T-helper 1 cell (primary cell): ENCODE measurements at places on chromosomes 7 and 10.

GRCh38 chr7:41438705-41439514, 264.0 kb downstream of the INHBA start:
- no peak for DNase-seq

DNA sequence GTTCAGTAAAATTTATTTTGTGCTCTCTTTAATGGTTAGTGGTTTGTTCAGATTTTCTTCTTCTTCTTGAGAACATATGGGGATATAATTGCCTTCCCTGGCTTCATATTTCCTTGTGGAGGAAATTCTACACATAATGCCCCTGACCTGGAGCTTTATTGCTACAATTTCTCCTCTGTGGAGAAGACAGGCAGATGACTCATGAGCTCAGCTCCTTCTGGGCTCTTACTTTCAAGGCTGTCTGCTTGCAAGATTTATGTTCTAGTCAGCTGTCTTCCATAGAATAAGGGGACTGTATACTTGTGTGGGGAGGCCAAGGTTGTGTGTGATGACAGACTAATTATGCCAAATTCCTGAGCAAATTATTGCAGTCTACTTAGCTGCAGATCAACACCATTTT, 1.6 kb downstream of the LRRD1 start:
- no peak for DNase-seq

DNA sequence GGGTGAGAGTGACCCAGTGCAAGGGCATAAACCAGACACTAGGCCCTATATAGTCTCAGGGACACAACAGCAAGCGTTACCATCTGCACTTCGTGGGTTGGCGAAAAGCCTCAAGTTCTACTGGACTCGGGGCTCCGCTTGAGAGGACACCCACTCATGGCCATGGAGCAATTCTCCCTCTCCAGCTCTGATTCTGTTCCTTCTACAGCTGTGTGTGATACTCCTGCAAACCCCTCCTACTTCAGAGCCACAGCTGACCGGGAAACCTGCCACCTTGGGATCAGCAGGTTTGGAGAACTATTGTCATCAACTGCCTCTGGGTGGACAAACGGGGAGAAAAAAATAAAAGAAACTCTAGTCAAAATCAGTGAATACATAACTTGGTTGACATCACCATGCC, 306.9 kb downstream of the FGFR2 start:
- no peak for DNase-seq

- DNase-seq, result no peak
Observed at GRCh38 chr7:91289633-91290254, 25.5 kb downstream of the FZD1 start.

DNA sequence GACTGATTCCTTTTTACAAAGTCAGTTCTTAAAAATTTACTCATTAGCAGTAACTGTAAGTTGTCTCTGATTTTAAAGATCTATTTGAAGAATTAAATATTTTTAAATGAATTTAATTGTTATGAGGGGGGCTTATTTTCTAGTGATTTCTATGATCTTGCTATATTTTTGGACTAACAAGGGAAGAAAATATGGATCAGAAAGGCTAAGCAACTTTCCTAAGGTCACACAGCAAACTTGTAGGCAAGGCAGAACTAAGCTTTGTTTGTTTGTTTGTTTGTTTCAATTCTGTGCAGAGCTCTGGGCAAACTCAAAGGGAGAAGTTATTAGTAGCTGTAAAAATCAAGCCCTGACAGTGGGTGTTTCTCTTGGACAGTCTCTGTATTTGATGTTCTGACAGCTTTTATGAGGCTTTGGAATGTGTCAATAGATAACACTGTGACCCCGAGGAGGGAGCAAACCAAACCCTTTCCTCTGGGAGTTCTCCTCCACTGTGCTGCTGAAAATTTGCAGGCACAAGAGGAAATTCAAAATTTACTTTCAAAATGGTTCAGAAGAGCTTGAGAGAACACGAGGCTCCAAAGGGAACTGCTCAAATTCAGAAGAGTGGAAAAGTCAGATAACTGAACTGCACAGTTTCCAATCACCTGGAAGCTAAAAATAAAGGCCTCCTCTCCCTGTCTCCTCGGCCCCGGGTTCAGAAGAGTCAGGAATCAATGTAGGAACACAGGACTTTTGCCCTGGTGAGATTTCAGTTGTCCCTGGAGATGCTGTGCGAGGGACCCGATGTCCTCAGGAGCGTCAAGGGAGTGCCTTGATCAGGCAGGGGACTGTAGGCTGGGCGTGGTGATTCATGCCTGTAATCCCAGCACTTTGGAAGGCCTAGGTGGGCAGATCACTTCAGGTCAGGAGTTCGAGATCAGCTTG, 325.7 kb downstream of the GATA3 start:
- DNase-seq, result no peak

DNA sequence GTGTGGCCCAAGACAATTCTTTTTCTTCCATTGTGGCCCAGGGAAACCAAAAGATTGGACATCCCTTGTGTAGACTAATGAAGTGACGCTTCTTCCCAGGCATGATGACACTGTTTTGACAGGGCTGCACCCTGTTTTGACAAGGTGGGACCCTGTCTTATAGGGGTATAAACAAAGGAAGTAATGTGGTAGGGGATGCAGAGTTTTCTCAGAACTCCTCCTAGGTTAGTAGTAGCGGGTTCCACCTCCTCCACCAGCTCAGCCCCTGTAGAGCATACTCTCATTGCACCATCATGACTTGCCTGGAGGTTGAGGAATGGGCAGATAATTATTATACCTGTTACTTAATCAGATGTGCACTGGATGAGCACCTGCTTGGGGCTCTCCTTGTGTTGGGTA, 123.1 kb downstream of the CCNY start:
- DNase-seq, result no peak

GRCh38 chr7:120320218-120320961, 47.4 kb downstream of the KCND2 start:
- no peak for DNase-seq

DNA sequence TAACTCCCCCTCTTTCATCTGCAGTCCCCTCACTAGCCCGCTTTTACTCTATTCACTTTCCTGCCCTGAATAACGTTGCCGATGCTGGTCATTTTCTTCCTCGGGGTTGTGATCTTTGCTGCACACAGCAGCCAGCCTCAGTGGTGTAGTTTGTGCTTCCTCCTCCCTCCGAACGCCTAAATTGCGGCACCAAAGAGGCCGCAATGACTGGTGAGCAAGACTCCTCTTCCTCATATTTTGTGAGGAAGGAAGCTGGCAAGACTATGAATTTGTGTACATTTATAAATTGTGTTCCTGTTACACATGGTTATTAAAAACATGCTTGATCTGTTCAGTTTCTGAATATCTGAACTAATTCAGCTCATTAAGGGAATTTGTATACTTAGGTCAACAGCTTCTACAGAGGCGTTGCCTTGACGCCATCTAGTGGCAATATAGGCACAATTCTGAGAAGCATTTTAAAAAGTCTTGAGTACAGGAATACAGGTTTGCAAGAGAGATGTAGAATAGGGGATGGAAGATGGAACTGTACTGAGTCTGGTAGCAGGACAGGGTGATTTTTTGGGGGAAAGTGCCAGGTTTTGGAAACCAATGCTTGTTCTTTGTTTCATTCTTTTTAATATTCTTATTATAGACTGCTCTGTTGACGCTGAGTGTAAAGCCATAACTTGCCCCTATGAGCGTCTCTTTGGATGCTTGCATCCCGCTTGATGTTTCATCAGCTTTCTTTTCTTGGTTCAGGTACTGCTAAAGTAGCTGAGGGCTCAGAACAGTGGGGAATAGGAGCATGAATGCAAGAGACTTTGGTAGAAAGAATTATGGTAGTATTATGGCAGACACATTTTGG, 4.1 kb upstream of the TAS2R5 start:
- no peak for DNase-seq

DNA sequence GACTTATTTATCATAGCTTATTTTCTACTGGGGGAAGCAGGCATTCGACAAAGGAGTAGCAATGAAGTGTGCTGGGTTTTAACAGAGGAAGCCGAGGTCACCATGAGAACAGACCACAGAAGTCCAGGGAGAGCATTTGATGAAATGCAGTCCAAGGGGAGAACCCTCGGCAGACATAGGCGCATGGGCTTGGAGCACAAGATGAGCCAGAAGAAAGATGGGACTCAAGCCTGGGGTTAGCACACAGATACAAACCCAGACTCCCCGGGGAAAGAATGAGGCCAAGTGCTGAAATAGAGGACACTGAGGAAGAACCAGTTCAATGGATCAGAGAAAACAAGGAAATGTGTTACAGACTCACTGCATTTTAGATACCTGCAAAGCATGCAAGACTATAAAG, 209.5 kb downstream of the FAM107B start:
- DNase-seq, result no peak

DNA sequence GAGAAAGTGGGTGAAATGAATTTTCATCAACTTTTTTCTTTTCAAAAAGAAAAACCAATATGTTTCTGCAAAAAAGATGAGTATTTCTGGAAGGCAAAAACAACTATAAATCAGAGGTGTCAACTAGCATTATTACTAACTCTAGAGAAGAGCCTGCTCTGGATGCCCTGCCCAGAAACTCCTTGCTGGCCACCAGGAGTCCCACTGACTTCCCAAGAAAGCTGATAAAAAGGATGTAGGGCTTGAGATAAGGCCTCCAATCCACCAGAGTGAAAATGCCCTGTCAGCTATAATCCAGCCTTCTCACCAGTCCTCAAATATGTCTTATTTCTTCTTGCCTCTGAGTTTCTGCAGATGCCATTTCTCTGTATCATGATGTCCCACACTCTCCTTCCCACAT, 16.7 kb upstream of the FZD1 start:
- DNase-seq, result no peak

GRCh38 chr7:91064052-91064451, 200.2 kb upstream of the FZD1 start:
- DNase-seq, result no peak
